ENCODE measurements at places on chromosomes 3 and 15.
A peak's percentile ranks its signal among the peaks of the same experiment; 100 is the strongest.

GRCh38 chr15:52236013-52236412, 44.8 kb upstream of the GNB5 start:
- DNase-seq: no peak

GRCh38 chr15:67831363-67831762, 6.1 kb downstream of the SKOR1 start:
- no peak for DNase-seq

GRCh38 chr15:69576948-69577351, 124.3 kb downstream of the RPLP1 start:
- no peak for DNase-seq

GRCh38 chr3:185729337-185730055, 95.3 kb downstream of the IGF2BP2 start:
- DNase-seq: no peak

GRCh38 chr15:79922512-79923078, 25.8 kb upstream of the MTHFS start:
- DNase-seq: no peak

GRCh38 chr15:78524230-78524629, 16.0 kb upstream of the PSMA4 start:
- DNase-seq: no peak

GRCh38 chr15:63487076-63487757, 17.2 kb upstream of the USP3 start:
- DNase-seq: peak; percentile 42

DNA sequence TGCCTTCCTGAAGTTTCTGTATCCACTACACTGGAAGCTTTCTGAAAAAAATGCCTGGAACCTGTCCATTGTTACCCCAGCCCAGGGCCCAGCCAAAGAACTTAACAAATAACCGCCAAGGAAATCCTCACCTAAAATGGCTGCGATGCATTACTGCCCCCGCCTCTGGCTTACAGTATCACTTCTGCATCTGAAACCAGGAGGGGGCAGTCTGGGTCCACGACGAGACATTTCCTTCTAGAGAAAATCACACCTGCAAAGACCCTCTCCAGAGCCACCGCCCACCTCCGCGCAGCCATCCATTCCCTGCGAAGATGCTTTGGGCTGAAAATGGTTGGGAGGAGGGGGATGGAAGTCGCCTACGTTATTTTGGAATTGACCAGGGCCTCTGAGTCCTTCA, 22.4 kb upstream of the CELF6 start:
- DNase-seq: peak; percentile 13

- no peak for DNase-seq
Measured at GRCh38 chr3:58351920-58352319, 19.2 kb downstream of the PXK start.

DNA sequence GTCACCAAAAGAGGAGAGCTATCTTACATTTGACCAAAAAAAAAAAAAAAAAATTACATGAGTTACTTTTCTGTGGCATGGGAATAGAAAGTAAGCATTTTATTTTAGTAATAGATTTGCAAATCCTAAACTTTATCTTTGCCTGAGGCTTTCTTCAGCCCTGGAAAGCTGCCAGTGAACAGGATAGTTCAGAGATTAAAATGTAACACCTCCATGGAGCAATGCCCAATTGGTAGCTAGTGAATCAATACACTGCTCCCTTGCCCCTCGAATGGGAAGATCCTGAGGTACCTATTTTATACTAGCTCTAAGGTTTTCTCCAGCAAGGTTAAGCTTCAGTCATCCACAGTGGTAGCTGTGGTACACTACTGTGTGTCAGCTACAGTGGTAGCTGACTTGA, 867.1 kb downstream of the NAALADL2 start:
- no peak for DNase-seq

GRCh38 chr3:155178810-155179436, 98.8 kb downstream of the MME start:
- no peak for DNase-seq

GRCh38 chr3:63818282-63819150, 583 bp upstream of the C3orf49 start:
- peak; percentile 65 for DNase-seq

DNA sequence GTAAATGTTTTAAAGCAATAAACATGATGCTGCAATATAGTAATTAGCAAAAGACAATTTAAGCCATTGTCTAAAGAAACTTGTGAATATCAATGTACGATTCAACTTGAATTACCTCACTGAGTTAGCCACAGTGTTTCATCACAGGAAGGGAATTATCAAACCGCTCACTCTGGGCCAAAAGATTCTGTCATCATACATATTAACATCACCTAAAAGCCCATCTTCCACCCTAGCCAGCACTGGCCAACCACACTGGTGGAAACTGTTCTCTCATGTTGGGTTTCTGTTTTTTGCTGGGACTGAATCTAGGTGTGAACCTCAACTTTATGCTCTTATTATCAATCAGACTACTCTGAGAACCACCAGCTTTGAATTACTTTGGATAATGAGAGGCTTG, 497.7 kb upstream of the THBS1 start:
- no peak for DNase-seq

DNA sequence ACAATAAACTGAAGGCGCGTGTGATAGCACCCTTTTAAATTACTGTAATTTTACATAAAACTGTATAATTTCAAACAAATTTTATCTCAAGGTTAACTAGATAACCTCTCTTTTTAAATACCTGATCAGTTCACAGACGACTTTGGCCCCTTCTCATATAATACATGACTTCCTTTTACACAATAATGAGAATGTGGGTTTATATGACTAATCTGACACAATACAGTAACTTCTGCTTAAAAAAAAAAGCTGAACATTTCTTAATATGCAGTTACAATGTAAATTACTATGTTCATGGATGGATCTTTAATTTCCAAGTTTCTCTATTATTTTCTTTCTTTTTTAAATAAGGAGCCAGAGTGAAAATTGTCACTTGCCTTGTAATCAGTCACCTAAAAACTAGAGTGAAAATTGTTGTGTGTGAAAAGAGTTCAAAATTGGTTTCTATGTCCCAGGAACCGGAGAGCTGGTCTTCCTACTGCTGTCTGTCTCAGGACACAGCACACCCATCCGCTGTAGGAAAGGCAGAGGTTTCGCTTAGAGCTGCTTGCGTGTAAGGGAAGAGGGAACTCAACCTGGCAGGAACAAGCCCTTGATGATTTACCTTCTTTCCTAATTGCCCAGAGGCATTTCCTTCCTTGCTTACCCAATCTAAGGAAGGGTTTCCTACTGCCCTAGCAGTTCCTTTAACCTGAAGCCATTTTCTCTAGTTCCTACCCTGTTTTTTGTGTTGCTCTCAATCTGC, 33.3 kb downstream of the PLD1 start:
- no peak for DNase-seq

GRCh38 chr3:4309491-4310128, 6.4 kb downstream of the SETMAR start:
- no peak for DNase-seq

DNA sequence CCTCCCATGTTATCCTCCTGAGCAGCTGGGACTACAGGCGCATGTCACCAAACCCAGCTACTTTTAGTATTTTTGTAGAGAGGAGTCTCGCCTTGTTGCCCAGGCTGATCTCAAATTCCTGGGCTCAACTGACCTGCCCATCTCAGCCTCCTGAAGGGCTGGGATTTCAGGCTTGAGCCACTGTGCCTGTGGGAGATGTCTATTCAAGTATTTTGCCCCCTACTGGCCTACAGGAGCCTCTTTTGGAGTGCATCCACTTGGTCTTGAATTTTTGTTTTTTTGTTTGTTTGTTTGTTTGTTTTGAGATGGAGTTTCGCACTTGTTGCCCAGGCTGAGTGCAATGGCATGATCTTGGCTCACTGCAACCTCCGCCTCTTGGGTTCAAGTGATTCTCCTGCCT, 3.2 kb upstream of the DHX30 start:
- no peak for DNase-seq

- no peak for DNase-seq
Measured at GRCh38 chr3:147669077-147669476, 259.9 kb downstream of the ZIC1 start.

- peak; percentile 61 for DNase-seq
Measured at GRCh38 chr15:40150163-40150925, 10.5 kb upstream of the BUB1B start.

- no peak for DNase-seq
Measured at GRCh38 chr3:89058371-89058770, 49.0 kb upstream of the EPHA3 start.

GRCh38 chr3:75341324-75342067, 322.6 kb upstream of the FRG2C start:
- no peak for DNase-seq

DNA sequence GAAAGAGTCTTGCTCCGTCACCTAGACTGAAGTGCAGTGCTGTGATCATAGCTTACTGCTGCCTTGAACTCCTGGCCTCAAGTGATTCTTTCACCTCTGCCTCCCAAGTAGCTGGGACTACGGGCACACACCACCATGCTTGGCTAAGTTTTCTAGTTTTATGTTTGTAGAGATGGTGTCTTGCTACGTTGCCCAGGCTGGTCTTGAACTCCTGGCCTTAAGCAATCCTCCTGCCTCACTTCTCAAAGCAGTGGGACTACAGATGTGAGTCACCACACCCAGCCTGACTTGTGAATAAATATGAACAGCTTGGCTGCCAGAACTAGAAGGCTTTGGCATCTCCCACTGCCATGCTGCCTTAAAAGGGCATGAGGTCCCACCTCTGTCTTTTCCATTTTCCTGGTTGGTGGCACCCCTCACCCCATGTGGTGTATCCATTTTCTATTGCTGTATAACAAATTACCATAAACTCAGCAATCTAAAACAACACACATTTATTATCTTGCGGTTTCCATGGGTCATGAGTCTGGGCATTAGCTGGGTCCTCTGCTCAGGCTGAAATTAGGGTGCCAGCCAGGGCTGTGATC, 44.3 kb downstream of the PTPRG start:
- no peak for DNase-seq

GRCh38 chr3:129195731-129196256, 12.1 kb upstream of the CNBP start:
- peak; percentile 52 for DNase-seq

- DNase-seq: no peak
Measured at GRCh38 chr3:97612632-97613031, 151.9 kb upstream of the ARL6 start.

DNA sequence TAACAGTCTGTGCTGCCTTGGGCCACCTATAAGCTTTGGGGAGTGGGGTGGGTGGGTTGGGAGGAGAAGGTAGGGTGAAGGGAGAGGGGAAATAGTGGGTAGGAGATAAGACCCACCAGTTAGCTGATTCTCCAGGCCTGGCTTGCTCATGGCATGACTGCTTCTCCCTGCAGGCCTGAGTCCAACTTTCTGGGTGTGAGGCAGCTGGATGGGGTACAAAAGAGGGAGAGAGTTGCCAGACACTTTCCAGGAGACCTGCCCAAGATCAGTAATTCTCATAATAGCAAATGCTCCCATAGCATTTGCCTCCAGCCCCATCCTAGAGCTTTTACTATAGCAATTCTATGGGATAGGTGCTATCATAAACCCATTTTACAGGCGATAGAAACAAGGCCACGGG, 7.7 kb downstream of the CGNL1 start:
- DNase-seq: no peak

DNA sequence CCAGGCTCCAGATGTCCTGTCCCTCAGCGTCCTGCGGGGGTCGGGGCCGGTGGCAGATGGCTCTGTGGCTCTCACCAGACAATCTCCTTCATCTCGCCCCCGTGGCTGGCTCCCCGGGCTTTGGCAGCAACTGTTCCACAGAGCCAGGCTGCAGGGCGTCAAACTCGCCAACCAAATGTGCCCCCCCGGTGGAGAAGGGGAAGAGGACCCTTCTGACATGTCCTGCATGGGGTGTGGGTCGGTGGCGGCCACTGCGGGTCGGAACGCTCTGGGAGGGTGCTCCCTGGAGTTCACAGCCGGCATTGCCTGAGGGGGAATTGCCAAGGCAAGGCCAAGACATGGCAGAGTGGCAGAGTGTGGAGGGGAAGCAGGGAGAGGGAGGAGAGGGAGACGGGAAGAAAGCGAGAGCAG, 36.0 kb downstream of the BDH1 start:
- no peak for DNase-seq

- no peak for DNase-seq
Measured at GRCh38 chr3:195115600-195116406, 155.2 kb downstream of the XXYLT1 start.

GRCh38 chr3:128432971-128433836, 33.5 kb downstream of the DNAJB8 start:
- no peak for DNase-seq

DNA sequence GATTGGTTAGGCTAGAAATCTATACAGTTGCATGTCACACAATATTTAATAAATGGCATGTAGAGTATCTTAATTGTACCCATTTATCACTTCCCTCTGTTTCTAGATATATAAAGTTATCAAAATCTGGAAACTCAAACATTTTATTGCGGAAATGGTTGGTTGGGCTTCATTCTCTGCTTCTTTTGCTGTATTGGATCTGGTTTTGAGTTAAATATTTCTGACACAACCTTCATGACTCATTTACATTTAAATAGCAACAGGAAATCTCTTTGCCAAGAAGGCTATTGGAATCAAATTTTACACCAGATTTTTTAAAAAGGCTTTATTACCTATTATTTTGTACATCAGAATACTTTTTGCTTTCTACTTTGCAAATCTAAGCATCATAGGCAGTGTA, 153.8 kb downstream of the EBLN2 start:
- no peak for DNase-seq

DNA sequence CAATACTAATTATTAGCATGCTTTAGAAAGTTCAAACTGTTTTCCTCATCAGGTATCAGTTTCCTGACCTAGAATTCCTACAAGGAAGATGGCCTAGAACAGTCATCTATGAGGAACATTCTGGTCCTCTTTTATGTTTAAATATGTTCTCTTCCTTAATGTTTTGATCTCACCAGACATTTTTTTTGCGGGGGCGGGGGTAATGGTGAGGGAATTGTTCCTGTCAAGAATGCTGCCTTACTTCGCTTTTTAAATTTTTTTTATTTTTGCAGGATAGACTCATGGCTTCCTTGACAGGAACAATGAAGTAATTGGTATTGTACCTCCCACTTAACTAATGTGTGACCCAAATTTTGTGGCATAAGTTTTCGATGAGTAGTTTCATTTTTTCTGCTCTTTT, 44.3 kb upstream of the NANOGP8 start:
- DNase-seq: no peak

DNA sequence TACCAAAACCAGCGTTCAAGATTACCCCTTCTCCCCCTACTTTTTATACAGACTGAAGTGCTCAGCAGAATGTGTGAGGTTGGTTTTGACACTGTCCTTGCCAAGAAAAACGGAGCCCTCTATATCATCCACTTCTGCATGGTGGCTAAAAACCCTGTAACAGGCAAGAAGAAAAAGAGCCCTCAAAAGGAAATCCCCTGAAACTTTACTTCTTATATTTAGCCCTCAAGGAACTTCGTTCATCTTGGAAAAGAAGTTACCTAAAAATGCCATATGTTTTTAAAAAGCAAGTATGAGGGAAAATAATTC, 473.6 kb downstream of the FOXP1 start:
- DNase-seq: no peak
